ENCODE measurements at places on chromosomes 6 and 20.

DNA sequence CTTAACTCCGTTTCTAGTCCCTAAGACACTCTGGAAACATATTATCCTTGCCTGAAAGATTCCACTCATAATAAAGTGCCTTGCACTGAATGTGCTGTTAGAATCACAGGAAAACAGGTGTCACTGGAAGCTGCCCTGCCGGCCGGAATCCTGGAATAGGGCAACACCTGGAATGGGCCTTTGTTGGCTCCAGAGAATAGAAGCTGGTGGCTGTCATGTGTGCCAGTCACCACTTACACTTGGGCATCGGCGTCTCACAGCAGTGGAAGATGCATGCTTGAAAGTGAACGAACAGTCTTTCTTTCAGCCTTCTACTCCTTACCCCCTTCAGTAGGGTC is 90.8 kb upstream of the AFDN start:
- DNase-seq, result peak; percentile 11

GRCh38 chr6:113693851-113694250 is 163.3 kb upstream of the MARCKS start:
- DNase-seq, result no peak

DNA sequence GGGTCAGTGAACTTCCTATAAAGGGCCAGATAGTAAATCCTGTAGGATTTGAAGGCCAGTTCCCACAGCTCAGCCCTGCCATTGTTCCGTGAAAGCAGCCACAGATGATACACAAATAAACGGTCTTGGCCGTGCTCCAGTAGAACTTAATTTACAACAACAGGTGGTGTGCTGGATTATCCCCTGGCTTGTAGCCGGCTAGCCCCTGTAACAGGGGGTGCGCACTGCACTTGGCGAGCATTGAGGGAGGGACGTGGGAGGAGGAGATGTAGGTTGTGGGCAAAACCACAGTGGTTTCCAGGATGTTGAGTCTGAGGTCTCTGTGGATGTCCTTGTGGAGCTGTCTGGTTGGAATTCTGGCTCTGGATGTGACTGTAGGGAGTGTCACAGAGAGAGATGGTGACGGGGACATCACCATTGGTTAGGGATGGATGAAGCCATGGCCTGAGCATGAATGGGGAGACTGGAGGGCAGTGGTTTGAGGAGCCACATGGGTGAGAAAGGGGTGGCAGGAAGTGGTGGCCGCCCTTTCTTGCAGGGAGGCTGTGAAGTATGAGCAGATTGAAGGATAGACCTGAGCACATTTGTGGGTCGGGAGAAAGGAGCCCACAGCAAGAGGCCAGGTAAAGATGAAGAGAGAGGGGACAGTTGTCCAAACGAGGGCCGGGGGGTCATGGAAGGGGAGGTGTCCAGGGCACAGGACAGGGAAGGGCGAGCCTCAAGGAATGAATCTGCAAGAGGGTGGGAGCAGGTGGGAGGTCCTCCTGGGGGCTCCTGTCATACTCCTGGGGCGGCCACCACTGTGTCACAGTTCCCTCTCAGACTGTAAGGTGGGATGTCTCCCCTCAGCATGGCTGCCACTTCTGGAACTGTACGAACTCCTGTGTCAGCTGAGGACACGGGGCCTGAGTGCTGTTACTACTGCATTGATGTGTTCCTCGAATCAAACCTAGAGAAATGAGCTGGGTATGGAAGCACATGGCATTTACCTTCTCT is 53.6 kb downstream of the CDH26 start:
- DNase-seq, result no peak

GRCh38 chr6:90947184-90948064 is 360.6 kb upstream of the MAP3K7 start:
- no peak for DNase-seq

DNA sequence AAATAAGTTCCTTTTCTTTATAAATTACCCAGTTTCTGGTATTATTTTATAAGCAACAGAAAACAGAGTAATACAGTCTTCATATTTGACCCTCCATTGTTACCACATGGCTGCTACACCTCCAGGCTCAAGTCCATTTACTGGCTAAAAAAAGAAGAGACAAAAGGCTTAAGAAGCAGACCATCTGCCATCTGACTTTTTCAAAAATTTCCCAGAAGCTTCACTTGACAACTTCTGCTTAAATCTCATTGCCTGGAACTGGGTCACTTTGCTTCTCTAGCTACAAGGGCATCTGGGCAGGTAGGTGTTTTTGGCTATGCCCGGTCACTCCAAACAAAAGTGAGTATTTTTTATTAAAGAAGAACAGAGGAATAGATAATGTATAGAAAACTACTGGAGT is 118.0 kb downstream of the GRM1 start:
- no peak for DNase-seq

- peak; percentile 24 for DNase-seq
These were observed 101.5 kb downstream of the CAP2 start for GRCh38 chr6:17494919-17495318.

DNA sequence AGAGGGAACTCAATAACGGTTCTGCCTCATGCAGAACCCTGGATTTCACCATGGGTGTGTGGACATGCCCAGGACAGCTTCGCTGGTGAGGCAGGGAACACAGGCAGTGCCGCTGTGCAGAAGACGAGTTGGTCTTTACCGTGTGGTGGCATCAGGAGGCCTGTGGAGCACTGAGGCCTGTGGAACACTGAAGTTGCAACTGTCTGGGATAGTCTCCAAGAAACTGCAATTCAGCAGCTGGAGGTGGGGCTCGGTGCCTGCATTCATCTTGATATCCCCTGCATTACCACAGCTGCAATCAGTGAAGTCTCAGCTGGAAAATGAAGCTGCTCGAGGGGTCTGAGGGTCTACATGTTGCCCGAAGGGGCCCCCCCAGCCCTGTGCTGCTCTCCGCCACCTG is 202.4 kb upstream of the CDH4 start:
- DNase-seq, result no peak

GRCh38 chr6:83928286-83928685 is 68.8 kb downstream of the CYB5R4 start:
- DNase-seq, result no peak

DNA sequence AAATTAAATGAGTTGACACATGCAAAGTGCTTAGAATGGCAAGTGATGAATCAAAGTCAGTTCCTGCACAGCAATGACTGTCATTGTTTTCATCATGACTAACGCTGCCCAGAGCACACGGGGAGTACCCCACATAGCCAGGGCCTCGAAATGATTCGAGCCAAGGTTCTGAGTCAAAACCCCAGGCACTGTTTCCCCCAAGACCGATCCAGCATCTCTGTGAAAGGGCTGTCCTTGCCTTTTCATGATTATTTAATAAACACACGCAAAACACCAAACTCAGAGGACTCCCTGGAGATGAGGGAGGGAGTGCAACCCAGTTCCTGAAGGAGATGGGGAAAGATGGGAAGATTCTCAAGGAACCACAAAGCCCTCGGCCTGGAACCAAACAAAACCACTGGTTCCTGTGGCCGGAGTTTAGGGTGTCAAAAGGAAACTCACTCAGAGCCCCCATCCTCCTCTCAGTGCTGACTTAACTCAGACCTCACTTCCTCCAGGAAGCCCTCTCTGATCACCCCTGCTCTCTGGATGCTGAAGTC is 3.8 kb downstream of the PREX1 start:
- no peak for DNase-seq

DNA sequence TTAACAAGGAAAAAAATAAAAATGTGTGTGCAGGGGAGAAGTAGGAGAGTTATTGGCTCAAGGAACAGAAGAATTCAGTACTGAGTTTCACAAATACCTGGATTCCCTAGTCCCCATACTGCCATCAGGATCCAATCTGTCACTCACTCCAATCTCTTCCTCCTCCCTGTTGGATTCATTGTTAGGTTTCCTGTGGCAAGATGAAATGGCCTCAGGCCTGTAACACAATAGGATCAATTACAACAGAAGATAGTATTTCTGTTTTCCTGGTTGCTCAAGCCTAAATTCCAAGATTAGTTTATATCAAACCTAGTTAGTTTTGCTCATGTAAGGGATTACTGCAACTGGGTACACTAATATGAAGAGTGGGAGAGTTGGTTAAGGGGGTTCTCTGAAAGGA is 24.4 kb downstream of the HCRTR2 start:
- no peak for DNase-seq

- DNase-seq, result no peak
These were observed 30.9 kb upstream of the ENPP5 start for GRCh38 chr6:46201702-46202101.

DNA sequence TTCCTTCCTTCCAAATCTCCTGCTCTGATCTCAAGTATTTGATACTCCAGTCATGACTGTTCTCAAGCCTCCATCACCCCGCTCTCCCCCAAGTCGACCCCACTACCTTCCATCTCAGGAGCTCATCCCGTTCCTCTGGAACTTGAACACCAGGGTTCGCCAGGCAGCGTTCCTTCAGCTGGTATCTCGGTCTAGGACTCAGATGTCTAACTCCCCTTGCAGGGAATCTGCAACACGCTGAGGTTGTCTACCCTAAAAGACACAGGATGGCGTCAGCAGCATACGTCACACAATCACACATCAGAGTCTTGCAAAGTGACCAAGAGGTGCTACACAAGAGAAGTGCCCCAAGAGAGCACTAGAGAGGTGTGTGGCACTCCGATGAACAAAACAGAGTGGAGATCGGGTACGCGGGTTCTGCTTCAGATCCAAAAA is 706 bp downstream of the ZNF184 start:
- DNase-seq, result peak; percentile 87

- DNase-seq, result no peak
These were observed 129.2 kb downstream of the PDSS2 start for GRCh38 chr6:107330168-107330567.

- DNase-seq, result no peak
These were observed 143.6 kb upstream of the KCNG1 start for GRCh38 chr20:51166489-51166888.

GRCh38 chr6:158356586-158357546 is 44.6 kb downstream of the TULP4 start:
- DNase-seq, result no peak

GRCh38 chr6:26103141-26103769 is 16.0 kb downstream of the HFE start:
- DNase-seq, result peak; percentile 67
